ENCODE measurements at places on chromosomes 3 and 15.

GRCh38 chr3:50639055-50639494 lies 22.1 kb downstream of the MAPKAPK3 start:
- no peak for DNase-seq

- no peak for DNase-seq
These were observed 667.4 kb downstream of the ROBO2 start for GRCh38 chr3:77707281-77707680.

DNA sequence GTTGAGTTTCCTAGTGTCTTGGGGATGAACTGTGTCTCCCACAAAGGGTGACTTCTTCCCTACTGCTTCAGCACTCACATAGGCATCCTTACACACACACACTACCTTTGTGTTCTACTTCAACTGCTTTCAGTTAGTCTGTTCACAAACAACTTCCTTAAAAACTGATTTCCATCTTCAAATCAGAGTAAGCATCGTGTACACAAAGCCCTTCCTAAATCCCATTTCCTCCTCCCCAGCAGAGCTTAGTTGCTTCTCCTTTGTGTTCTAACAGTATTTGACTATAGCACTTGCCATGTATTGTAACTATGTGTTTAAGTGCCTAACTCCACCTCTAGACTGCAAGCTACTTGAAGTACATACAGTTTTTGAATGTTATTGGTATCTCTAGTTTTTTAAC lies 71.7 kb downstream of the TNIK start:
- DNase-seq = no peak

DNA sequence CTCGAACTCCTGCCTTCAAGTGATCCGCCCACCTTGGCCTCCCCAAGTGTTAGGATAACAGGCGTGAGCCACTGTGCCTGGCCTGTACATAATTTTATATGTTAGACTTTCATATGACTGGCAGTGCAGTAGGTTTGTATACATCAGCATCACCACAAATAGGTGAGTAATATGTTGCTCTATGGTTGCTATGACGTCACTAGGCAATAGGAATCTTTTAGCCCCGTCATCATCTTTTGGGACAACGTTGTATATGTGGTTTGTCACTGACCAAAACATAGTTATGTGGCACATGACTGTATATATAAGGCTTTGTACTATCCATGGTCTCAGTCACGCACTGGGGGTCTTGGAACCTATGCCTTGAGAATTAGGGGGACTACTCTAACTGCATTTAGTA lies 17.0 kb upstream of the DNAJC19 start:
- DNase-seq = no peak

GRCh38 chr15:40859206-40859851 lies 14.7 kb downstream of the RHOV start:
- peak; percentile 27 for DNase-seq

DNA sequence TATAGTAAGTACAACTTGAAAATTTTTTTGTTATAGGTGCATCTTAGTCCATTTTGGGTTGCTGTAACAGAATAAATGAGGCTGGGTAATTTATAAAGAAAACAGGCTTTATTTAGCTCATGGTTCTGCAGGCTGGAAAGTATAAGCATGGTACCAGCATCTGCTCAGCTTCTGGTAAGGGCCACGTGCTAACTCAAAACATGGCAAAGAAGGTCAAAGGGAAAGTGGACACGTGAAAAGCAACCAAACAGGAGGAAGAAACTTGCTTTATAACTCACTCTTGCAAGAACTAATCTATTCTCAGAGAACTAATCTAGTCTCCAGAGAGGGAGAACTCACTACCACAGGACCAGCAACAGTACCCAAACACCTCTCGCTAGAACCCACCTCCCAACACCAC lies 9.1 kb downstream of the HDGFL3 start:
- DNase-seq = no peak

DNA sequence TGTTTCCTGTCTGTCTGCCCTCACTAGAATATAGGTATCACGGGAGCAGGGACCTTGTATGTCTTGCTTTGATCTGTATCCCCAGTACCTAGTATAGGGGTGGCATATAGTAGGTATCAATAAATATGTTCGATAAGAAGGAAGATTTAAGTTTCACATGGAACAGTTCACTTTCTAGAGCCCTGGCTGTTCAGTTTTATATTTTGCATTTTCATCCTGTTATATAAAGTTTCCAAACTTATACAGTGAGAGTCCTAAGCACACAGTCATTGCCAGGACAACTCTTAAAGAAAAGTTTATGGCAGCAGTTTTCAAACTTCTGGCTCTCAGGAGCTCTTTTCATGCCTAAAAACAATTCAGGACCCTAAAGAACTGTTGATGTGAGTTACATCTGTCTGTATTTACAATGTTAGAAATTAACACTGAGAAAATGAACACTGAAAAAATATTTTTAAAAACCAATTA lies 13.4 kb downstream of the ITPR1 start:
- no peak for DNase-seq

DNA sequence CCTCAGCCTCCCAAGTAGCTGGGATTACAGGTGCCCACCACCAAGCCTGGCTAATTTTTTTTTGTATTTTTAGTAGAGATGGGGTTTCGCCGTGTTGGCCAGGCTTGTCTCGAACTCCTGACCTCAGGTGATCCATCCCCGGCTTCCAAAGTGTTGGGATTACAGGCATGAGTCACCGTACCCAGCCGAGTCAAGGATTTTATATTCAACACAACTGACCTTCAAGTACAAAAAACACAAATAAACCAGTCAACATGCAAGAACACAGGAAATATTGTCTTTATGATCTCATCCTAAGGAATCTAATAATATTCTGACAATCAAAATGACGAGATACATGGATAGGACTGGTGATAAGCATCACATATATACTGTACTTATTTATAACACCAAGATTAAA lies 37.9 kb downstream of the TJP1 start:
- DNase-seq = no peak

DNA sequence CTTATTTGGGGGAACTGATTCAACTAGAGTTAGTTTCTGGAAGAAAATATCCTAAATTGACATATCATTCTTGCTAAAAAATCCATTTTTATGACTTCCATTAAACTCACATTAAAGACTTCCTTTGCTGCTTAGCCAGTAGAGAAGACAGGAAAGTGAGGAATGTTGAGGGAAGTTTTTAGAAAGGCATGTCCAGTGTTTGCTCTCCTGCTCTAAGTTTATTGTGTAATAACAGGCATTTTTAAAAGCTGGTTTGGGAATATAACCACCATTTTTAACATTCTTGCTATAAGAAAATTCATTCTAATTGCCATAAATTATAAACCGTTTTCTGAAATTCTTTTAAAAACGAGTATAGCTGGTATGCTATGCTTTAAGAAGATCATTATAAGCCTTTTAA lies 428.0 kb downstream of the RAP2B start:
- DNase-seq = no peak

DNA sequence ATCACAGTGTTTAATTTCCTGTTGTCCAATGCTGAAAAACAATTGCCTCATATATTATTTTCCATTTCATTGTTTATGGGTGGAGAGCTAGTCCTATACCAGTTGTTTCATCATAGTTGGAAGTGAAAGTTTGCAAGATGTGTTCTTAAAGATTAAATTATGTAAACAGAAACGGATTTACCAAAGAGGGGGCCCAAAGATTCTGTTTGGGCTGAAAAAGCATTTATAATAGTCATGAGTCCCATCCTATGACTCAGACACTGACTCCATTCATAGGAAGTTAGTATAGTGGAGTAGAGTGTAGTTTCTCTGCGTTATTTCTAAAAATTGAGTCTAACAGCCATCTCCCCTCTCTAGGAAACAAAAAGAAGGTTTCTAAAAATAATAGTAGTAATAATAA lies 24.3 kb downstream of the NFKBIZ start:
- DNase-seq = no peak

DNA sequence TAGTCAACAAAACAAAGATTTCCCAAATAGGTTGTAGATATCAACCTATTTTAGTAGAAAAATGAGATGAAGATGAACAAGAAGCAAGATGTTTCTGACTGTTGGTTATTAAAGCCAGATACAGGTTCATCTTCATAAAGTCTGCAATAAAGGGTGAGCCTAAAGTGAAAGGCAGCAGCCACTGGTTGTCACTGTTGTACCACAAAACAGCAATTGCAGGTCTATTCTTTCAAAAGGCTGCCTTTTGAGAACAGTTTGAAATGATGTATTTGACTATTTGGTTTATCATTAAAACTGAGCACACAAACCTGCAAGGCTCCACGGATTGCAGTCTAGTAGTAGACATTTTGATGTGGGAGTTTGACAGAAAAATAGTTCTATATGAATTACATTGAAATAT lies 543.4 kb downstream of the GBE1 start:
- DNase-seq = no peak

- no peak for DNase-seq
These were observed 81.6 kb downstream of the MCTP2 start for GRCh38 chr15:94312946-94313345.

DNA sequence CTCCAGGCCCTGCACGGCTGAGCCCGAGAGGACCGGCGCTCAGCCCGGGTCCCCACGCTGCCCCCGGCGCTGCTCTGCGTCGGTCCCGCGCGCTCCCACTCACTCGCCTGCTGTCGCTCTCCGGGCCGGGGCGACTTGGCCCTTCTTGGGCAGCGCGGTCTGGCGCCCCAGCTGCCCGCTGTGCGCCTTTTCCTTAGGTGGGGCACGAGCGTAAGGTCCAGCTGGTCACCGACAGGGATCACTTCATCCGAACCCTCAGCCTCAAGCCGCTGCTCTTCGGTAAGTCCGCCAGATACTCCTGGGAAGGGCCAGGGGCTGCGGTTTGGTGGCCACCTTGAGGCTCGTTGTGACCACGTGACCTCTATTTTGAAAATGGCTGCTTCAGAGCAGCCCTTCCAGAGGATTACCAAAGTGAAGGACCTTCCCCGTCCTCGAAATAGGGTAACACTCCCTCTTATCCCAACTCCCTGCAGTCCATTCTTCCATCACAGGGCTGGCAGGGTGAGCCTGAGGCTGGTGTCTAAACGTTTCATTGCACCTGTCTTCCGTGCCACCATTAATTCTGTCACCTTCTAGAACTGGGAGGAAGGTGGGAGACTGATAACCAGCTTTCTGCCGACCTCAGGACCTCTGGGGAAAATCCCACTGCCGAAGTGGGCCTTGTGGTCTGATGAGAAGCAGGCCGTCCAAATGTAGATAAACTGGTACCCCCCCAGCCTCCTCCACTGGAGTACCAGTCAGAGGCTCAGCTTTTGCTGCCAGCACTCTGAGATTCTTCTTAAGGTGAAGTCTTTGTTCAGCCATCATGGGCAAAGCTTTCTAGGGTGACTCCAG lies 812 bp downstream of the P4HTM start:
- peak; percentile 37 for DNase-seq

DNA sequence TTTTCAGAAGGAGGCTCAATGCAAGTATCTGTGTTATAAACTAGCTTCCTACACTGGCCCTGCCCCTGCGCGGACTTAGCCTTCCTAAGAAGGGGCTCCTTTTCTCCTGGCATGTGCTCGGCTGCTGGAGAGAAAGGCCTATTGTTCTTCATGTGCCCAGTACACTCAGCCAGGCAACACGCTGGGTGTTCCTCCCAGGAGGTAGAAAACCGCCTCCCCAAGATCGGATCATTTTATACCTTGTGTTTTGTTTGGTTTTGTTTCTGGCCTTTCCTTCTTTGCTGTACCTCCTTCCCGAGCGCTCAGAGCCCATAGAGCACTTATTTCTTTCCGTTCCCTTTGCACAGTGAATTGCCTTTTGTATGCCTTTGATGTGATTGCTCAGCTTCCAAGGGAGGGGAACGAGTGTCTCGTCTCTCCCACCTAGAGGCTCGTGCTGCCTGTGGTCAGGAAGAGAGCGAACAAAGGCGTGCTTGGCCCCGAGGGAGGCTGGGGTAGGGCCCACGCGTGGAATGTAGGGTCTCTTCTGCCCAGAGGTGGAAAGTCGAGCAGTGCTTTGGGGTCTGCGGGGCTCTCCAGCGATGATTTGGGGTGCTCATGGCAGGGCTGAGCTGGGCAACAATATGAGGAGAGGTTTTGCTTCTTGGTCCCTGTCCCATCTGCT lies 30.0 kb downstream of the CCNL1 start:
- peak; percentile 97 for DNase-seq

Measured in NCI-H1417 (cell line).